ENCODE measurements at places on chromosomes 11 and 22. TPM values are rescaled to one million over a fixed set of nuclear protein-coding genes. Genes with fewer than 3 reads are reported as not detected.

The ANO5 gene
- 0.05 TPM for total RNA-seq

The CTSW gene
- total RNA-seq, result 29.3 TPM

The MRGPRF gene
- total RNA-seq, result not detected

The CARD16 gene
- 65.3 TPM for total RNA-seq

The PHOX2A gene
- not detected for total RNA-seq

The OR51E2 gene
- total RNA-seq, result not detected

The UCP3 gene
- total RNA-seq, result 3.6 TPM

The MRPL17 gene
- total RNA-seq, result 72.4 TPM

The SIPA1 gene
- total RNA-seq, result 153 TPM

The HTR3B gene
- total RNA-seq, result not detected

The TMEM9B gene
- 32.9 TPM for total RNA-seq

The SLC22A6 gene
- not detected for total RNA-seq

The TEX54 gene
- 0.77 TPM for total RNA-seq

The ZNF70 gene
- total RNA-seq, result 3.0 TPM

The CNTN5 gene
- not detected for total RNA-seq

The OR51B5 gene
- not detected for total RNA-seq

The PRODH gene
- total RNA-seq, result 0.32 TPM

The LDLRAD3 gene
- 1.1 TPM for total RNA-seq

The MAPK11 gene
- 10.2 TPM for total RNA-seq

The P2RY2 gene
- 0.07 TPM for total RNA-seq

The GSTT2B gene
- total RNA-seq, result not detected

The CCDC15 gene
- total RNA-seq, result 9.5 TPM

The MS4A6A gene
- not detected for total RNA-seq

The TYR gene
- total RNA-seq, result not detected

The BDNF gene
- total RNA-seq, result not detected

The POTEH gene
- not detected for total RNA-seq

The SF3A1 gene
- total RNA-seq, result 261 TPM

The RFPL3 gene
- not detected for total RNA-seq

The CELSR1 gene
- total RNA-seq, result 0.41 TPM

The OR6T1 gene
- not detected for total RNA-seq

The PLEKHA7 gene
- 2.0 TPM for total RNA-seq

The VSIG10L2 gene
- not detected for total RNA-seq

The GLB1L2 gene
- total RNA-seq, result 2.0 TPM

The SLC5A4 gene
- not detected for total RNA-seq

The TMPRSS4 gene
- not detected for total RNA-seq

The CCDC73 gene
- total RNA-seq, result 0.11 TPM

The ARHGEF17 gene
- 0.11 TPM for total RNA-seq

The F2 gene
- total RNA-seq, result 0.20 TPM

The RAD9A gene
- 51.7 TPM for total RNA-seq

The CUL5 gene
- 30.6 TPM for total RNA-seq

The MRGPRX4 gene
- not detected for total RNA-seq

The PKDREJ gene
- not detected for total RNA-seq

The B3GAT1 gene
- total RNA-seq, result 0.61 TPM

The TTC38 gene
- total RNA-seq, result 18.6 TPM

The CHRDL2 gene
- not detected for total RNA-seq

The APOBEC3C gene
- 97.9 TPM for total RNA-seq

The FGF3 gene
- total RNA-seq, result not detected
